ENCODE measurements at places on chromosomes 1 and 21.
A peak's percentile ranks its signal among the peaks of the same experiment; 100 is the strongest.

DNA sequence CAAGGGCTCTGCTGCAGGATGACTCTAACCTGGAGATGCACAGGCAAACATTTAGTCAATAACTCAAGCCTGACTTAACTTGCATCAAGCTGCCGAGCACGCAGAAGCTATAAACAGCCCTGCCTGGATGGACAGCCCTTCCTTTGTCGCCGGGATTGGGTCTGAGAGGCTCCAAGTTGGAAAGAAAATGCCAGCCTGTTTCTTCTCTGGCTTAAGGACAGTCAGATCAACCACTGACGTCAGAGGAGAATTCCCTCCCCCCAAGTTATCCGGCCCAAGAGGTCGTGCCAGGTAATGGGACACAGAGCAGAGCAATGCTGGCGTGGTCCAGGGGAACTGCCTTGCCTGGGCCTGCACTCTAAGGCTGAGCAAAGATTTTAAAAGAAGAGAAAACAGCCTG lies 27.1 kb upstream of the LRRC38 start:
- no peak for DNase-seq

- DNase-seq = no peak
Observed at GRCh38 chr1:56494306-56494705, 85.1 kb downstream of the PLPP3 start.

GRCh38 chr1:248140846-248141245 lies 4.1 kb upstream of the OR2M5 start:
- DNase-seq = peak; percentile 55

DNA sequence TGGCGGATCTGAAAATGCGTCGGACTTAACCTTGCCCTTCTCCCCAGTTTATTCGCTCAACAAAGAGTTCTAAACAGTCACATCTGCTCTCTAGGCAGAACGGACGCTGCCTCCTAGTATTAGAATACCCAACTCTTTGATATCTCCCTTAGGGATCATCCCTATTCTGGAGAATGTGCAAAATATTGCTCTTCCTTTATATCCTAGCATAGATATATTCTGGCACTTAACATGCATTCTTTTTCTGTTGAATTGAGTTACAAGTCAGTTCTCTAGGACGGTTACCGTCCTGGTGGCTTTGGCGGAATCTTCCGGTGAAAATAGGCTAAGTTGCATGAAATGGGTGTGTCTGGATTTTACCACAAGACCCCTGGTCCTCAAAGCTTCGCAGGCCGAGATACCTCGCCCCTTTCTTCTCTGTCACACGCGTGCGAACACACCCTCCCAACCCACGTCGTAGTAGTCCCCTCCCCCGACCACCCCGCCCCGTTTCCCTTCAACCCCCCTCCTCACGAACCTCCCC lies 501 bp upstream of the DNAJC6 start:
- no peak for DNase-seq

GRCh38 chr1:182340233-182341058 lies 51.1 kb downstream of the GLUL start:
- DNase-seq = peak; percentile 18

GRCh38 chr1:8396786-8397406 lies 79.0 kb downstream of the SLC45A1 start:
- peak; percentile 99 for DNase-seq

- DNase-seq = no peak
Observed at GRCh38 chr1:203626910-203627246, 246 bp downstream of the ATP2B4 start.

DNA sequence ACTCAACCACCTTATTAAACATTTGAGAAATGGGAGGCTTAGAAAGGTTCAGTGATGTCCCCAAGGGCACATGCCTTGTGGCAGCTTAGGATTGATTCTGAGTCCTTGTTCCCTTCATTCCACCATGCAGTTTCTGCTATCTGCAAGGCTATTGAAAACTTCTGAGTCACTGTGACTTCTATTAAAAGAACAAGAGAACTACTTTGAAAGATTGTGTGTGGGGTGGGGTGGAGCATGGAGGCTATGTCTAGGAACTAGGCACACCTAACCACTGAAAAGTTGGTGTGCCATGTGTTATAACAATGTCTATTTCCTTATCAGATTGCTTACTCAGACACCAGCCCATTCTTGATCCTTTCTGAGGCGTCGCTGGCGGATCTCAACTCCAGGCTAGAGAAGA lies 10.8 kb downstream of the MTARC1 start:
- no peak for DNase-seq

DNA sequence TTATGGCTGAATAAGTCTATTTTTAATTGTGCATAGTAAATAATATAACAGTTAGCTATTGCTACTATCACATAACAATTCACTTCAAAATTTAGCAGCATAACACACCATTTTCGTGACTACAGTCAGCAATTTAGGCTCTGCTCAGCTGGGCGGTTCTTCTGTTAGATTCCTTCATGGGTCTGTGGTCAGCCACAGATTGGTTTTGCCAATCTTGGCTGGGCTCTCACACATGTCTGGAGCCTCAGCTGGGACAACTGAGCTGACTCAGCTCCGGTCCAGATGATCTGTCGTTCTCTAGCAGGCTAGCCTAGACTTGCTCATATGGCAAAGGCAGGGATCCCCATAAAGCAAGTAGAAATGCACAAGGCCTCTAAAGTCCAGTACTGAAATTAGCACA lies 15.1 kb upstream of the CDC42BPA start:
- peak; percentile 90 for DNase-seq

DNA sequence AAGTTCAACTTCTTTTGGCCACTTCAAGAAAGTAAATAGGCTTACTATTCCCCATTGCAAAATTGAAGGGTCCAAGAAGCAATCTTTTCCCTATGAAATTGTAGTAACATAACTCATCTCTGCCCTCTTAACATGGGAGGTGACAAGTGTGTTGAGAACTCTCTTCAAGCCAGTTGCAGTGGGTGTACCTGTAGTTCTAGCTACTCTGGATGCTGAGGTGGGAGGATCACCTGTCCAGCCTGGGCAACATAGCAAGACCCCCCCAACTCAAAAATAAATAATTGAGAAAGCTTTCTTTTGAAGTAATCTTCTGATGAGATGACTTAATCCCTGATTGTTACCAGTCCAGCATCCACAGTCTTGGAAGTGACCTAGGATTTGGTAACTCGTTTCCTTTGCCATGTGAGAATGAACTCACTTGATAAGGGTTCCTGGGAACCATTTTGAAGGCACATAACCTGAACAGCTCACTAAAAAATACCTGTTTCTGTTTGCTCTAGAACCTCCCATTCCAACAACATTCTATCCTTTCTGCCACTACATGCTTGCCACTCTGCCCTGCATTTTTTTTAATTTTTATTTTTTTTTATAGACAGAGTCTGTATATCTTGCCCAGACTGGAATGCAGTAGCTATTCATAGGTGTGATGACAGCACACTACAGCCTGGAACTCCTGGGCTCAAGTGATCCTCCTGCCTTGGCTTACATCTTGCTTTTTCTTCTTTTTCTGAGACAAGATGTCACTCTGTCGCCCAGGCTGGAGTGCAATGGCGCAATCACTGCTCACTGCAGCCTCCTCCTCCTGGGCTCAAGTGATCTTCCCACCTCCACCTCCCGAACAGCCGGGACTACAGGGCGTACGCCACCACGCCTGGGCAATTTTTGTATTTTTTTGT lies 1.4 kb upstream of the IPO9 start:
- no peak for DNase-seq

GRCh38 chr1:50666849-50667248 lies 243.6 kb upstream of the DMRTA2 start:
- DNase-seq = no peak

GRCh38 chr1:157830887-157831286 lies 10.7 kb downstream of the CD5L start:
- no peak for DNase-seq

All from HT1080 (cell line).